ENCODE measurements at places on chromosomes 7 and 10.

DNA sequence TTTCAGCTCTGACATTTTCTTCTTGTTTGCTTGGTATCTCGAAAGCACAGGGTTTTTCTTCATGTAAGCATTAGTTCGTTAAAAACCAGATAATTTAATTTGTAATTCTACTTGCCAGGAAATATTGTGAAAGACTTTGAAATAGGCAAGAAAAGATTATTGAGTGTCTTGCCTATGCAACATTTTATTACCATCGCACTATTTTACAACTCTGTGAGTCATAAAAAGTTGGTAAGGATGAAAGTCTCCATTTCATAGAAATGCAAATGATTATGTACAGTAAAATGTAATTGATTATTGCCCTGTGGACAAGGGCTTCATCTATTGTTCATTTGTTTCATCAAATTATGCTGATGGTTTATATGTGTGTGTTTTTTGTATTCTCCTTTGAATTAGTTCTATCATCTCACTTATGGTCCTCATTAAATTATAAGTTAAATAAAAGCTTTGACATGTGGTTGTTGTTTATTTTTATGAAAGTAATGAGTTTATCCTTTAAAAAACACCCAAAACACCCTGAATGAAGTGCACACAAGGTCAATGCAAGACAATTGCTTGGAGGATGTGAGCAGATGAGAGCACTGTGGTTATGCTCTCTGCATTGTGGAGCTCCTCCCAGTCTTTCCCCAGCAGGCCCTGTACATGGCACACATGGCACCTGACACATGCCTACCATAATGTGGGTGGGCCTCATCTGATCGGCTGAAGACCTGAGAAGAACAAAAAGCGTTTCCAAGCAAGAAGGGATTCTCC is 230.8 kb downstream of the CXCL12 start:
- no peak for DNase-seq

GRCh38 chr10:92834331-92834730 is 14.0 kb upstream of the EXOC6 start:
- no peak for DNase-seq

GRCh38 chr7:17661982-17662585 is 278.2 kb downstream of the SNX13 start:
- no peak for DNase-seq

GRCh38 chr7:116543664-116544063 is 18.8 kb downstream of the CAV1 start:
- DNase-seq = no peak

Measured in iPS DF 19.7 (cell line).